ENCODE measurements at places on chromosomes 16 and 17. TPM values are rescaled to one million over a fixed set of nuclear protein-coding genes. Genes with fewer than 3 reads are reported as not detected.

Gene TAC4
- not detected for total RNA-seq

Gene TP53TG3C
- total RNA-seq = 0.29 TPM

Gene NPIPA7
- total RNA-seq = 1.0 TPM

Gene SCNN1G
- not detected for total RNA-seq

Gene NRN1L
- not detected for total RNA-seq

Gene CD79B
- total RNA-seq = not detected

Gene TMEM100
- 3.4 TPM for total RNA-seq

Gene CHTF18
- total RNA-seq = 36.9 TPM

Gene TSPAN10
- total RNA-seq = 12.0 TPM

Gene CCL11
- total RNA-seq = not detected

Gene DNAAF8
- 0.57 TPM for total RNA-seq

Gene MYBBP1A
- total RNA-seq = 93.6 TPM

Gene PYY
- not detected for total RNA-seq

Gene NEUROD2
- not detected for total RNA-seq

Gene RCVRN
- not detected for total RNA-seq

Measured in placental pericyte (primary cell).